Astrocyte of the spinal cord (primary cell): ENCODE measurements at places on chromosomes 6 and 20.

DNA sequence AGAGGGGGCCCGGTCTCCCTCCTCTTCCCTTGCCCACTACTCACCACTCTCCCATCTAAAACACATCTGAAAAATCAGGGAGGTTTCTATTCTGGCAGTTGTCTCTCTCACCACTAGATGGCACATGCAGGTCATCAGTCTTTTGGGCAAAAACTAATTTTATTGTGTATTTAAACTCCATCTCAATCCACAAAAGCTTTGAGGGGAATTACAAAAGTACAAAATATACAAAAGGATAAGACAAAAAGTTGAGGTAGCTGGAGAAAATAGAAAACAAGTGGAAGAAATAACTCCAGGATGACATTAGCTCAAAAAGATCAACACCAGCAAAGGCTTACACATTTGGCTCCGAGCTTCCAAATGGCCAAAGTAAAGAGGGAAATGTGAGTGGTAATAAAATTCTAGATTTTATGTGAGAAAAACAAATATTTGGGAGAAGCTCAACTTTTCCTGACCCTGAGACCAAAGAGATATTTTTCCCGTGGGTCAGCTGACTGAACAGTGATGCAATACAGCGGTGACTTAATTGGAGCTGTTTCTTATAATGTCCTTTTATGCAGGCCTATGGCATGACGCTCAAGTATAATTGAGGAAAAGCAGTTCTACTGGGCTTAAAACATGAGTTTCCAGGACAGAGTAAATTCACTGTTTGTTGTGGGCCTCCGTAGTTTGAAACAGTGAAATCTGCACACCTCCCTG is 79.8 kb upstream of the CHD6 start:
- DNase-seq = peak; percentile 40

GRCh38 chr6:119184008-119184648 is 105.7 kb upstream of the FAM184A start:
- DNase-seq = no peak

- DNase-seq = no peak
Measured at GRCh38 chr20:62646851-62647520, 4.7 kb downstream of the SLCO4A1 start.

DNA sequence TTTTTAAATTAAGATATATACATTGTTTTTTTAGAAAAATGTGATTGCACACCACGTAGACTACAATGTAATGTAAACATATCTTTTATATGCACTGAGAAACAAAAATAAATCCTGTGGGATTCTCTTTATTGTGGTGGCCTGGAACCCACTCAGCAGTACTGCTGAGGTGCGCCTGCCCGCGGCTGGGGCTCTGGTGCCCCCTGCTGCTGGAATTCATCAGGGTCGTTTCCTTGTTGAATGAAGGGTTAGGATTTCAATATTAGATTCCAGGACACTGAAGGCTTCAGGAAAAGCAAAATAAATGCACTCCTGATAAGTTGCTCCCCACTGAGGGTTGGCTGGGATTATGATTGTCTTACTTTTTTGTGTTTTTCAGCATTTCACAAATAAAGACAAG is 175.8 kb upstream of the GGTLC1 start:
- DNase-seq = peak; percentile 5

- DNase-seq = peak; percentile 31
Measured at GRCh38 chr6:21455071-21455470, 138.5 kb upstream of the SOX4 start.

- no peak for DNase-seq
Measured at GRCh38 chr6:15715851-15716250, 53.0 kb upstream of the DTNBP1 start.

DNA sequence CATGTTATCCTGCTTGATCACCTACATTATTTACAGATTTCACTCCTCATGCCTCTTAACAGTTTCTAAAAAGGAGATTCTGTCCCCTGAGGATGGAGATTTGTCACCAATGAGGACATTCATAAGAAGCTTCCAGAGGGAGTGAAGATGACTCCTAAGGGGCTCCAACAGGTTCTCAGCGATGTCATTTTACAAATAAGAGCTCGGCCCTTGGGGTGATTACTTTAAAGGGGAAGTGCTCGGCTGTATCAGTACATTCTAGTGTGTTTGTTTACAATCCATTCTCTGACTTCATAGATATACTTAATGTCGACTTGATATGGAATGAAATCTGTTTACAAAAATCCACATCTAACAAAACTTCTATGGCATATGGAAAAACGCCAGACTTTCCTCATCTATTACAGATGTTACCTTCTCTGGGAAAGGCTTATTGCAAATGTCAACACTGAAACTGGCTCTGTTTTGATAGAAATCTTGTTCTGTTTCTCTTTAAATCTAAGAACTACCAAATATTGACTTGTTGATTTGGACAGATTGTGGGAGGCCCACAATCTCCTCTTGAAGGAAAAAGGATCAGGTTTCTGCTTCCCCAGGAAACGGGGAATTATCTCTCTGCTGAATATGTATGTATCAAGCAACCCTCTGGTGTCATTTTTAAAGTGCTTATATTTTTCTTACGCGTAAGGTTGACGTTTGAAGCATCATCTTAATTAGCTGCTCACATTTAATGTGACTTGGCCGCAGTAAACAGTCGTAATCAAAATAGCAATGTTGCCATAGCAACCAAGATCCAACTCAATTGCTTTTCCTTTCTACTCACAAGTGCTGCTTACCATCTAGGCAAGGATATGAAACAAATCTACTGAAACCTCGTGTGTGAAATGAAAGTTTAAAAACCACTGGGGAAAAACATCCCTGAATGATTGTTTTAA is 95.7 kb downstream of the SHLD1 start:
- peak; percentile 62 for DNase-seq

GRCh38 chr20:53794529-53795115 is 201.0 kb upstream of the ZNF217 start:
- peak; percentile 24 for DNase-seq

DNA sequence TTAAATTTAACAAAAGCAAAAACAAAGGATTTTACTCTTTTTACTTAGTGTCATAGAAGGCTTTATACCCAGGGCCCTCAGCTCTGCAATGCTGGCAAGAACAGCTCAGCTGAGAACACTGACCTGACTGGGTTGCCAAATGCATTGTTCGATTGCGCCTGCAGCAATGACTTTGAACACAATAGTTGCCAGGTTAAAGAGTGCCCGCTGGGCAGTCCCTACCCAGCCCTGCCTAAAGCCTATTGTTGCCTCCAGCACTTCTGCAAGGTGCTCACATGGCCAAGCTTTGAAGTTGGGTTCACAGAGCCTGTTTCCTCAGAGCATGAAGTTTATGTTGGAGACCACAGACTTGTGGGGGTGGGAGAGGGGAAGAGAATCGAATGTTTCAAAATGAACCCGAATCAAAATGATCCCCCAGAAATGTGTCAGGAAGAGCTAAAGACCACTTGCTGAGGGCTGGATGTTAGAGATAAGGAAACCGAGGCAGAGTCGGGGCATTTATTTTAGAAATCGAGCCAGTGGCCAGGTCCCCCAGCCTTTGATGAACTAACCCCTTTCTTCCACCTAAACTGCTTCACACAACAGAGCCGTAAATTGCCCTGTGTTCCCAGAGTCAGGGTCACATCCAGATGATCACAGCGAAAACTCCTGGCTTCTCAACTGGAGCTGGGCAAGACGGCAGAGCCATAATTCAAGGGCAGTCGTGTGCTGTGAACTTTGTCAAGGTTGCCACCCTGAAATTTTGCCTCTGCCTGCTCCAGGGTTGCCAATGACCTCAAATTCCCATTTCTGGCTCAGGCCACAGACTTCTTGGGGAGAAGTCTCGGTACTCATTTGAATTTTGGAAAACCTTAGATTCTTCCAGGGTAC is 55.0 kb downstream of the FOXA2 start:
- DNase-seq = no peak

GRCh38 chr6:42429836-42430235 is 21.9 kb downstream of the TRERF1 start:
- no peak for DNase-seq

DNA sequence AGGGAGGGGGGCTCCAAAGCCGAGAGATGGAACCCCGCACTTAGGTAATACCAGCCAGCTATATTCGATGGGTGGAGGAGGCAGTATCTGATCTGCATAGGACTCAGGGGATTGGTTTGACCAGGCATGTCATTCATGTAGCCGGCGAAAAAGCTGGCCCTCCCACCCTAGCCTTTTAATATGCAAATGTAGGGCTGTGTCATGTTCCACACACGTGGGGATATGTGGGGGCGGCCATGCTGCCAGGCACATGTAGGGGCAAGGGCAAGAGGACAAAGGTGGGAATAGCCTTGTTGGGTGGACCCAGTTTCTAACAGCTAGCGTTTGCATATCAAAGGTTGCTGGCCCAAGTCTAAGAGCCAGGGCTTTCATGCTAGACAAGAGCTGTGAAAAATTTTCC is 39.1 kb upstream of the DDR1 start:
- no peak for DNase-seq

DNA sequence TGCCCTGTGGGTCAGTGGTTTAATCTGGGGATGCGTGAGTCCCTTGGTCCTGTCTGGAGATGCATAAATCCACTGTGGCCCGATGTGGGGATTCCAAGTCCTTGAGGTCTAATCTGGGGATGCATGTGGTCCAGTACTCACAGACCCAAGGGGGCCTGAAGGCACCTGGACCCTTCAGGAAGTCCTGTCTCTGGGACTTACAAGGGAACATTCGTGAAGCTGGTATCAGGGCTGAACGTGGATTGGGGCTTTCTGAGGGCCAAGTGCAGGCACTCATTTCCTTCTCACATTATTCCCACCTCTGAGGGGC is 25.2 kb upstream of the GTSF1L start:
- DNase-seq = no peak

- DNase-seq = no peak
Measured at GRCh38 chr20:52289956-52290565, 98.5 kb upstream of the ZFP64 start.

GRCh38 chr6:8113131-8113654 is 10.8 kb upstream of the EEF1E1 start:
- peak; percentile 12 for DNase-seq

DNA sequence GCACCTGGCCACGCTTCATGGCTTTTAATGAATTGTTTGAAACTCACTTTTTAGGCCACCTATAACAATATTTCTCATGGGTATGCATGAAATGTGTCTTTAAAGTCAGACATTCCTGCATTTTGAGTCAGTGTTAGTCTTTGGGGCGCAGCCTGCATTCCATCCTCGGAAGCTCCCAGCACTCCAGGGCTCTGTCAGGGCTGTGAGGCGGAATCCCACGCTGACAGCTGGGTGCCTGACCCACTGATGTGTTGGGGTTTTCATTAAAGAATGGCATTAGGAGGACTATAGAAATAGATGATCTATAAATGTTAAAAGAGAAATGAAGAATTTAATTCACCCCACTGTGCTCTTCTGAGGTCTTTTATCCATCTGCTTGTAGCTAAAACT is 16.2 kb upstream of the CLDN20 start:
- no peak for DNase-seq

DNA sequence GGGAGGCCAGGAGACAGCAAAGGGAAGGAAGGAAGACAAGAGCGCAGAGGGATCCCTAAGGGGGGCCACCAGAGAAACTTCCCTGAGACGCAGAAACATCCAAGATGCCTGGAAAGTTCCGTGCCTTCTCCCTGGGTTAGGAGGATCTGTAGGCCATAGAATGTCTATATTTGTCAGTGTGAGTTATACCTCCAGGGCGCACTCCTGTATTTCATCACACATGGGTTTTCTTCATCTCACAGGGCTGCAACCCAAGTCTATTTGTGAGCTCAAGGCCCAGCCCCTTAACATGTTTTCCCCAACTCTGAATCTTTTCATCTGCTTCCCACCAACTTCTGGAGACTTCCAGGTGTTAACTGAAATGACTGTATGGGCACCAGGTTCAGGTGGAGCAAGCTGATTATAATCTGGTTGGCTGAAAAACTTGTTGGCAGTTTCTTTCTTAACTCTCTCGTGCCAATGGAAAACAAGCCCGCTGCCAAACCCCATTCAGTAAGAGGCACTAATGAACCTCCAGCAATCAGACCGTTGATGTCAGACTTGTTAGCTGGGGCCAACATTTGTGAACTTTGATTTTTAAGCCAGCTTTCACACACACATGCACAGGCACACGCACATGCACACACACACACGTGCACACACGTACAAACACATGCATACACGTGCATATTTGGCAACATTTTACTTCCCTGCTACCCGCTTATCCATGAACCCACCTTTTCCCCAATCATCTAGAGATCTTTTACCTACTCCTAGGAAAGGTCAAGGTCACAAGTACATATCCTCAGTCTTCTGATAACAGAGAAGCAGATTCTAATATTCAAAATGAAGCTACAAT is 247.5 kb upstream of the GMDS start:
- DNase-seq = no peak

DNA sequence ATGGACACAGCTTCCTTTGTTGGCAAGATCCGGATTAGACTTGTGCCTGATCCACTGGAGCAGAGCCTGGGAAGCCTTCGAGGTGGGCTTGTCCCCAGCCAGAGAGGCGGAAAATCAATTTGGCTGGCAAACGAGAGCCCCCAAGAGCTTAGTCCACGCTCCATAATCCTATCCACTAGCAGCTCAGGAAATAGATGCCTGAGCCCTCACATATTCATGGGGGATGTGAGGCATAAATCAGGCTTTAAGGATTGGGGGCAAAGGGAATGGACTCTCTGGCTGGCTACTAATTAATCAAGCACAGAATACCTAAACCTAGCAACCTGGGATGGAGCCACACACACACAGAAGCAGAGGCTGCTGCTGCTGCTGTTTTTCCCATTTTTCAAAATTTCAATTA is 137.9 kb downstream of the PKHD1 start:
- no peak for DNase-seq

DNA sequence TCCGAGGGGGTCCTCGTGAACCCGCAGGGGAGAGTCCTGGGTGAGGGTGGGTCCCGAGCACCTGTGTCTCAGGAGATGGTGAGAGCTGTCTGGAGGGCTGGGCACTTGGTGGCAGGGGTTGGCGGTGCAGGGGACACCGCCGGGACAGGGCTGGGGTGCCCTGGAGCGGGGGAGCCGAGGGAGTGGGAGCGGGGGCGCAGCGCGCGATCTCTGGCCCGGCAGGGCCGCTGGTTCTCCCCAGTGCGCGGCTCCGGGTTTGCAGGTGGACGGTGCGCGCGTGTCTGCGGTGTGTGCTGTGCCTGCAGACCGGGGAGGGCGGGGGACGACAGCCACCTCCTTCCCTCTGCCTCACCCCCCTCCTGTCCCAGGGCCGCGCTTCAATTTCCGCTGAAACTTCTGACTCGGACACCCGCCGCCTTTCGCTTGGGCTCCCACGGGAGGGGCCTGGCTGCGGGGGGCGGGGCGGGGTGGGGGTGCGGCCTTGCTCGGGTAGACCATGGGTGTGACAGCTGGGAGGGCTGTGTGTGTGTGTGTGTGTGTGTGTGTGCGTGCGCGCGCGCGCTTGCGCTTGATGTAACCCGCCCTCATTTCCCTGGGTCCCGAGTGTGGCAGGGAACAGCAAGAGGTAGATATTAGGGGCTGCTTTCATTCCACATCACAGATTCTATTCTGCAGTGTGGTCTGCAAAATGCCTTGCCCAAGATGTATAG is 1.2 kb downstream of the TRIB3 start:
- peak; percentile 65 for DNase-seq

DNA sequence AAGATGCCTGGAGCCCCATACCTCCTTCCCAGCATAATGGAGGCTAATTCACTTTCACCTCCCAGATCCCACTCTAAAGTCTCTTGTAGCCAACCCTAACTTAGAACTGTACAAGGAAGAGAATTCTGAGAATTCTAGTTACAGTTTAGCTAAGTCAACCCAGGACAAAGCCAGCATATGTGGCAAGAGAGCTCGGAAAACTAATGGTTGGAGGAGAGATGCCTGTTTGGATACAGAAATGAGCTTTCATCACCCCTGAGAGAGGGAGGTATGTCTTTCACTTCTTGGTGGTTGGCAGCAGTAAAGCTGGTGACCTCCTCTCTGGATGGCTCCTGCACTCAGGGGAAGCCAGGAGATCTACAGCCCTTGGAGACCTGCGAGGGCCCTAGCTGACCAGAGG is 252.6 kb upstream of the SUPT3H start:
- DNase-seq = no peak

GRCh38 chr6:71400852-71401251 is 112.2 kb downstream of the OGFRL1 start:
- no peak for DNase-seq
